ENCODE measurements at places on chromosomes 6 and 20. TPM values are rescaled to one million over a fixed set of nuclear protein-coding genes. Genes with fewer than 3 reads are reported as not detected.

DNA sequence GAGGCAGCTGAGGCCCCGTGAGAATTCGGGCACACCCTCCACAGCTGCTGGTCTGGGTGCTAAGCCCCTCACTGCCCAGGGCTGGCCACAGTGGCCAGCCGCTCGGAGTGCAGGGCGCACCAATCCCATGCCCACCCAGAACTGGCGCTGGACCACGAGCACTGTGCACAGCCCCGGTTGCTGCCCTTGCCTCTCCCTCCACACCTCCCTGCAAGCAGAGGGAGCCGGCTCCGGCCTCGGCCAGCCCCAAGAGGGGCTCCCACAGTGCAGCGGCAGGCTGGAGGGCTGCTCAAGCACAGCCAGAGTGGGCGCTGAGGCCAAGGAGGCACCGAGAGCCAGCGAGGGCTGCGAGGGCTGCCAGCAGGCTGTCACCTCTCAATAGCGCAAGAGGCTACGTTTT lies 35.0 kb downstream of the CGA start:
- DNase-seq, result no peak

DNA sequence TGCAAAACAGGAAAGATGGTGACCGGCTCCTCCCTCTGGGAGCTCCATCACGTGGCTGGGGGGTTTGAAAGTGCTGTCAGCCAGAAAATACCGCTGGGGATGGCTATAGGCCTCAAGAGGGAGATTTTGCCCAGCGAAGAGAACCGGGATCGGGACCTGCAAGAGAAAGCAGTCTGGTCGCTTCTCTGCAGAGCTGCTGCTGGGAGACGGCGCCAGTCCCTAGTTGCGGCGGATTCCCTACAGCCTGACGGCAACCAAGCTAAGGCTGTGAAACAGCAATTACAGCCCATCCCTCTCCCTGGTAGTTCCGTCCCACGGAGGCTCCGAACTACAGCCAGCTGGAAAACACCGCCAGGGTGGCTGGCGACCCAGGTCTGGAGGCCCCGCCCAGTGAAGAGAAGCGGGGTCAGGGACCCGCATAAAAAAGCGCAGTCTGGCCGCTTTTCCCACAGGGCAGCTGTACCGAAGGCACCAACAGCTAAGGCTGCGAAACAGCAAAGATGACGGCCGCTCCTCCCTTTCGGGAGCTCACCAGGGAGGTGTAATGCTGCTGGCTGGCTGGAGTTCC lies 238.1 kb upstream of the IRAK1BP1 start:
- peak; percentile 1 for DNase-seq

PPIL6 gene
- 14.5 TPM for total RNA-seq

HLA-DMB gene
- total RNA-seq, result 1.5 TPM

DNA sequence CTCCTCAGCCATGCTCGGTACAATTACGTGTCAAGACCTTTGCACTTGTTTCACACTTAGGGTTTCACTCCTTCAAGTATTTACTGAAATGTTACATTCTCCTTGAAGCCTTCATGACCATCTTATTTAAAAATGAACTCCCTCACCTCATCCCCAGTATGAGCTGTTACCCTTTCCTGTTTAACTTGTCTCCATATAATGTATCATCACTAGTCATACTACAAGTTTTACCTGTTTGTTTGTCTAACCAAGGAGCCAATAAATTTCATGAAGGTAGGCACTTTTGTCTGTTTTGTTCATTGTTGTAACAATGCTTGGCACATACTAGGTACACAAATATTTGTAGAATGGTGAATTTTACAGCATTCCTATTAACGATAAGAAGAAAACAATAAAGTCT lies 46.1 kb upstream of the MTRF1L start:
- no peak for DNase-seq

GRCh38 chr20:38460040-38460623 lies 12.5 kb upstream of the RALGAPB start:
- DNase-seq, result peak; percentile 49

DNA sequence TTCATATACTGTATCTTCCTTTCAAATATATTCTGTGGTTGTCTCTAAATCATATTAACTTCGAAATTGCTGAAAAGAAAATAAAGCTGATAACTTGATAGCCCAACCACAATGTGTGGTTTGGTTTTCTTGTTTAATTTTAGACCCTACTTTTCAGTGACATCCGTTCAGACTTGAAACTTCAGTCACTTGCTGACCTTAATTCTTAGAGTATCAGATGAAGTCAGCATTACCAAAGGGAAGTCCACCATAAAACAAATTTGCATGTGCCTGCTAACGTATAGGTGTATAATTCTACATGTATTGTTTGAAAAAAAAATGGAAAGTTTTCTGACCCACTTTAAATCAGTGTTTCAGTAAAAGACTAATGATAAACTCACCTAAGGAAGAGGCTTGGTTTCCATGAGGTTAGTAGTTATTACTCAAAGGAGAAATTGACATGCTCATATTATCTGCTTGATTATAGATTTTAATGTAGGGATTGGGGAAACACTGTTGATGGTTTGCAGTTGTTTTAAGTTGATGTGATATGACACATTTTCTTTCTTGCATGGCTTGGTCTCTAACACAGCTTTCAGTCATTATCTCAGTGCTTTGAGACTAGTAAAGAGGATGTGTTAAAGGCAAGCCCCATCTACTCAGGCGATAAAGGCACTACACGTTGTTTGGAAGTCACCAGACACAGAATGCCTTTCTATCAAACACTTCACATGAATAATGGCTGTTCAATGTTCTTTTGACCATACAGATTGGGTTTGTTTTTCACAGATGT lies 5.2 kb upstream of the IL17A start:
- DNase-seq, result no peak

DNA sequence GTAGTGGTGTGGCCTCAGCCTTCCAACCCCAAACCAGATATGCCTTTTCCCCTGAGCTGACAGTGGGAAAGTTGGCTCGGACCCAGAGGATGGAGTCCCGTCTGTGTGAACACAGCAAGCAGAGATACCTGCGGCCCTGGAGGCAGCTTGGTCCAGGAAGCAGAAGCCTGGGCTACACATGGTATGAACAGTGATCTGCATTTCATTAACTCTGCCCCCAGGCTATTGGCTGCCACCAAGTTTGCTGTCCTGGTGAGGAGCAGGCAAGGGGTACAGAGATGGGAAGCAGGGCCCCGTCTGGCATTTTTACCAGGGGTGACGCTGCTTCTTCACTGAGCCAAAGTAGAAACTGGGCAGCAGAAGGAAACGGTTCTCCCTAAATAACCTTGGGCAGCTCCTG lies 90.0 kb downstream of the EDN3 start:
- no peak for DNase-seq

PNLDC1 gene
- total RNA-seq, result not detected

GRCh38 chr6:5215799-5216198 lies 45.0 kb downstream of the LYRM4 start:
- DNase-seq, result no peak

DNA sequence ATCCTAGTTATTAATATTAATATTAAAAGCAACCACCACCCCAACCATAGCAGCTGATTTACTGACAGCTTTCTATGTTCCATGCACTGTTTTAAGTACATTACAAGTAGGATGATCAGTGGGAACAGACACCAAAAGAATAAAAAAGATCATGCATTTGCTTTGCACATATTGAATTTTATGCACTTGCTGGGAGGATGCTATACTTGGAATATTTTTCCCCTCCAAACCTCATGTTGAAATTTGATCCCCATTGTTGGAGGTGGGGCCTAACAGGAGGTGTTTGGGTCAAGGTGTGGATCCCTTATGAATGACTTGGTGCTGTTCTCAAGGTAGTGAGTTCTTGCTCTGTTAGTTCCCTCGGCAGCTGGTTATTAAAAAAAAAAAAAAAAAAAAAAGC lies 178.9 kb upstream of the MYLIP start:
- DNase-seq, result no peak

DNA sequence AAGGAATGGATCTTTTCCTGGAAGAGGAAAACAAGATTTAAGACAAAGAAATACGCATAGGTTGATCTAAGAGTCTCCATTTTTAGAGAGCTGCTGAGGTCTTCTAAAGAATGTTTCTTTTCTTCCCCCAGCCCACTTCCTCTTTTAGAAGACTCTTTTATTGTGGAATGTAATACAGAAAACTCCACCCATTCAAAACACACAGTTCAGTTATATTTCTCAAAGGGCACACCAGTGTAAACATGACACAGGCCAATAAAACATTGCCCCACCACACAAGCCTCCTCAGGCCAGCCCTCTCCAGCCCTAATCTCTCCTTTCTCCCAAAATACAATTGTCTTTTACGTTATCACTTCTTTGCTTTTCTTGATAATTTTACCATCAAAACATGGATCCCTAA lies 42.8 kb downstream of the SLC35B3 start:
- no peak for DNase-seq

NEDD9 gene
- 9.7 TPM for total RNA-seq

DNA sequence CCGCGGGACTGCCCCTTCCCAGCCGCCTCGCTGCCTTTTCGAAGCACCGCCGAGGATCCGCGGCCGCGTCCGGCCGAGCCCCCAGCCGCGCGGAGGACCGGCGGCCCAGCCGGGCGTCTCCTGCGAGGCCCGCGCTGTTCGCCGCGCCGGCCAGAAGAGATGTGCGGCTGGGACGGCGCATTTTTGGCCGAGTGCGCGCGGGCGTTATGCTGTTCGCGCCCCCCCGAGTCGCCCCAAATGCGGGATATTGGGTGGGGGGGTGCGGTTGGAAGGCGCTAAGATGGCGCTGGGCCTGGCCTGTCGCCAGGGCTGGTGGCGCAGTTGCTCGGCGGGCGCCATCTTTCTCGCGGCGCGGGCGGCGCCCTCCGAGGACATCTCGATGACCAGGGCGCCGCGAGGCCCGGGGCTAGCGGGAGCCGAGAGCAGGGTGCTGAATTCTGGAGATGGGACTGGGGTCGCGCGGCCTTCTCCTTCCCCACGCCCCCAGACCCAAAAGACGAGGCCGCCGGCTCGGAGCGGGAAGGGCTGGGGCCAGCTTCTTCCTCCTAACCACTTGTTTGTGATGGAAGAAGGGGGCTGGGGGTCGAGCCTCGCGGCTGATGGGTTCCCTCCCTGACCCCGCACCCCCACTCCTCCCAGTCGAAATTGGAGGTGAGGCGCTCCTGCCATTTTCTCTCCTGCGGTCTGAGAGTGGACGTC lies 1.5 kb downstream of the BICRAL start:
- DNase-seq, result peak; percentile 78

DNA sequence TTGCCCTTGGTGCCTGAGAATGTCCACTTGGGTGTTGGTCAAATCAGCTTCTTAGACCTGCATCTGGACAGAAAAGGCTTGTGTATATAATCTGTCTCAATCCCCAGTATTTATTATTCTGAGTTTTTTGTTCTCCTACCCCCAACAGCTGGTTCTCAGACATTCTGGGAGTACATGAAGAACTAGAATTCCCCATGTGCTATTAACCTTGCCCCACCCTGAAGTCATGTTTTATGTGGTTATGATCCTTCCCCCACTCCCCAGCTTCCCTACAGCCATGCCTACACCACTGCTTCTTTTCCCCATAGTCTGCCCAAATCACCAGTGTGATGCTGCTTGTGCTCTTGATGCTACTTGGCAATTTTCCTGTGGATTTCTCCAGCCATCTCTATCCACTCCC lies 157.0 kb downstream of the ADAT2 start:
- no peak for DNase-seq

DNA sequence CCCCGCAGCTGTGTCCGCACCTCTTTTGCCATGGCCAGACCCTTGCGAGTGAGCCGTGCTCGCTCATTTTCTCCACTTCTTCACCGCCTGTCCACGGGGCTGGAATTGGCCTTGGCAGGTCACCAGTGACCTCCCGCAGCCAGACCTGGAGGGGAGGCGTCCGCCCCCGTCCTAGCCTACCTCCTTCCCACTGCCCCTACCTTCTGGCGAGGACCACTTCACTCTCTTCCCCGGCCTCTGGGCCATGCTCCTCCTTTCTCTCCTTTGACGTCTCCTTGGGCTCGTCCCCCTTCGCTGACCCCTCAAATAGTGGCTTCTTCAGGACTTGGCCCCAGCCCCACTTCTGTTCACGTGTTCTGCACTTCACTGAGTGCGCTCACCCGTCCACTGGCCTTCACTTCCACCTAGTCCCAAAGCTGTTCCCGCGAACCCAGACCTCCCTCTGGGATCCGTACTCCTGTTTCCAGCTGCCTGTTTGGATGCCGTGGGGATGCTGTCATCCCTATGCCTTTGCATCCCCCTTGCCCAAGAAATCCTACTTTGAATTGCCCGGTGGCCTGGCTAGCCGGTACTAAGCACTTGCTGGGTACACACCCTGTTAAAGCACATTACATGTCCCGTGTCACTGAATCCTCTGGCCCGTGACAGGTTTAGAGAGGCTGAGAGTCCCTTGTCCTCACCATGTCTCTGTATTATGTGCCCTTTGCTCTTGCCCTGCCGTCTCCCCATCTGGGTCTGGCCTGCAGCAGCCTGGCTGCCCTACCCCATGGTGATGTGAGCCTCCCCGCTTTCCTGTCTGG lies 33.0 kb downstream of the SPATA2 start:
- DNase-seq, result peak; percentile 73

GRCh38 chr20:53706008-53706465 lies 112.4 kb upstream of the ZNF217 start:
- no peak for DNase-seq

SLC35D3 gene
- total RNA-seq, result 0.36 TPM

DNA sequence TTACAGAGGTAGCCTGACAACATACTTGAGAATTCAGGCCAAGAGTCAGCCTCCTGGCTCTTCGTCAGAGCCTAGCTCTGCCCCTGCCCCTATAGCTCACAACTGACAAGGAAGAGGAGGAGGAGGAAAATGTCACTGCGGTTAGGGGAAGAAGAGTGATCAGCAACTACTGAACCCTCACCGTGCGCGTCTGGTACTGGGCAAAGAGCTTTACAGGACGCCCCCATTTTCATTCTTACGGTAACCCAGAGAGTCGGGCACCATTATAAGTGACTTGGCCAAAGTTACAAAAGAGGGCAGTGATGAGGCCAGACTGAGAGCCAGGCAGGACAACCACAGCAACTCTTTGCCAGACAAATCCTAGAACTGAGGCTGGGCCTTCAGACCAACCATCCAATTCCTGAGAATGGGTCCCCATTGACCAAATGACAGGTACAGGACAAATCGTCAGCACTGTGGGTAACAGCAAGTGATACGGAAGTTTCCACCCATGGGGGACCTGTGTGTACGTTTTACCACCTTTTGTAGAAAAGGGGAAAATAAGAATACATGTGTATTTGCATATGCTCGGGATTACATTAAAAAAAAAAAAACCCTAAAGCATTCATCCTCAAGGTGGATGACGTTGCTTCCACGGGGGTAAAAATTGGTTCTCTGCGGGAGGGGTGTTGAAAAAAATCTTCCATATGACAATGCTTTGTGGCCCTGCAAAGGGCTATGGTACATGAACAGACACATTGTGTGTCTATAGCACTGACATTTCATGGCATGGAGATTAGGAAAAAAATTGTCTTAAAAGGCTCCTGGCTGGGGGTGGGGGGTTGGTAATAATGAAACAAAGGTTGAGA lies 118.0 kb downstream of the NFATC2 start:
- no peak for DNase-seq

- no peak for DNase-seq
Measured at GRCh38 chr6:41602422-41602743, 35.9 kb upstream of the MDFI start.
